ENCODE measurements at places on chromosomes 6 and 20. TPM values are rescaled to one million over a fixed set of nuclear protein-coding genes. Genes with fewer than 3 reads are reported as not detected.
A peak's percentile ranks its signal among the peaks of the same experiment; 100 is the strongest.

Gene HEY2
- total RNA-seq, result not detected

Gene CCM2L
- total RNA-seq, result 0.35 TPM

GRCh38 chr6:70325009-70325408 lies 22.1 kb upstream of the COL9A1 start:
- DNase-seq, result no peak

- no peak for DNase-seq
Observed at GRCh38 chr6:155542036-155542435, 86.4 kb upstream of the NOX3 start.

Gene RBPJL
- total RNA-seq, result not detected

GRCh38 chr20:37256286-37256685 lies 5.3 kb downstream of the GHRH start:
- no peak for DNase-seq

DNA sequence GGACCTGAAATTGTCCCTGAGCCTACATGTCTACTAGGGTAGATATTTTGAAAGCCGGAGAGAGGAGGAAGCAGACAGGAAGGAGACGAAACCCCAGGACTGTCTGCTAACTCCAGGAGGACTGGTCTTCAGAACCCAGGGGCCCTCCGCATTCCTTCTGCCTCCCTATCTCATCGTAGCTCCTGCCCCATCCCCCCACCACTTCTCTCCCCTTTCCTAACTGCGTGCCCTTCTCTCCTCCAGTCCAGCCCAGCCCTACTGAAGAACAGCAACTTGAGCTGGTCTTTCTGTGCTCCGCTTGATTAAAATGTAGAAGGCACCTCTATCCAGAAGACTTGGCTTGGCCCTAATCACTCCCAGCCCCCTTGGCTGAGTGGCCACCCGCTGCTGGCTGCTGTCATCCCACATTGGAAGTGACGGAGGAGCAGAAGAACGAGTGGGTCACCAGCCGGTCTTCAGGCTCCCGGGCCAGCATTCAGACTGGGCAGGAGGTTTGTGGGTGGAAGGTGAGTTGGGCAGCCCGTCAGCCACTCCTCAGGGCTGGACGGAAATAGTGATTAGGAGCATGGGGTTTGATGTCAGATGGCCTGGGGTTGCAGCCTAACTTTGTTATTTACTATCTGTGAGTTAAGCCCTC lies 28.8 kb upstream of the ANGPT4 start:
- no peak for DNase-seq

Gene CST4
- total RNA-seq, result 0.78 TPM

DNA sequence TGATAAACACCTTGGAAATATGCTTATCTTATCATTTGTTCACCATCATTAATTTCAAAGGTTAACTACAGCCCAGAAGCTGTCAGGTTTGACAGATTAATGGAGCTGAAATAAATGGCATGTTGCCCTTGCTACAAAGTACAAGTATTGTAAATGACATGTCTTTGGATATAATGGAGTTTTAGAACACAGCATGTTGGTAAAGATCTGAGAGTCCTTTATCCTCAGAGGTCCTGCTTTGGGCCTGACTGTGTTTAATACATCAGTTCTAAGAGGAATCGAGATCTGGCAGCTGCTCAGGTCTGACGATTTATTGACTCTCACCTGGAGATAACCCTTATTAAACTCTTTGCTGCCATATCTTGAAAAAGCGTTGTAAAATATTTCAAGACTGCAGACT lies 222.7 kb upstream of the OPRM1 start:
- DNase-seq, result no peak

Gene PRRT1
- total RNA-seq, result 12.6 TPM

Gene PROKR2
- total RNA-seq, result not detected

- DNase-seq, result no peak
Observed at GRCh38 chr6:96832780-96833179, 4.5 kb downstream of the GPR63 start.

DNA sequence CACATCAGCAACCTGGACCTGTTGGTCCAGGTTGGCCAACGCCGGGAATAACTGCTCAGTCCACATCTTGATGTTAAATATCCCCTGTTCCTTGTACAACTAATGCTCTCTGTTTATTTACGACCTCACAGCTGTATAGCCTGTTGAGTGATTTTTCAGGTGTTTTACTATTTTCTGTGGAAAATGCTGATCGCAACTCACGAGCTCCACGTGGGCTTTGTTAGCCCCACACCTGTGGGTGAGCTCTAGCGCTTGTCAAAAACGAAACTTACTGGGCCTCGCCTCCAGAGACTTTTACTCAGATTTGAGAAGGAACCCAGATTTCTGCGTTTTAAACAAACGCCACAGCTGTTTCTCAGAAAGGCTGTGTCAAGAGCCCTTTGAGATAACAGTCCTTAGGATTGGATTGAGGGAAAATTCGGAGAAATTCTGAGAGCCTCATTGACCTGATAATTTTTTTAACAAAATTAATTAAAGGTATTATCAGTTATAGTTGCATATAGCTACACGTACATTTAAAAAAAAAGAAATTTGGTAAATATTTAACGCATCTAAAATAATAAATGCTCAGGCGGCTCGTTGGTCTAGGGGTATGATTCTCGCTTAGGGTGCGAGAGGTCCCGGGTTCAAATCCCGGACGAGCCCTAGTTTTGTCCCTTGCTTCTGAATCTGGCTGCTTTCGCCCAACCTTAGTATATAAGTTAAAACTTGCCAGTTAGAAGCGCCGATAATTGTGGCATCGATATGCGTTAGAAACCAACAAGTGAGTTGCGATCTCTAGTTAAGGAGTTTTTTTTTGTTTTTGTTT lies 16.7 kb downstream of the HMGN4 start:
- DNase-seq, result peak; percentile 68

- DNase-seq, result no peak
Observed at GRCh38 chr6:155645325-155645724, 189.7 kb upstream of the NOX3 start.

DNA sequence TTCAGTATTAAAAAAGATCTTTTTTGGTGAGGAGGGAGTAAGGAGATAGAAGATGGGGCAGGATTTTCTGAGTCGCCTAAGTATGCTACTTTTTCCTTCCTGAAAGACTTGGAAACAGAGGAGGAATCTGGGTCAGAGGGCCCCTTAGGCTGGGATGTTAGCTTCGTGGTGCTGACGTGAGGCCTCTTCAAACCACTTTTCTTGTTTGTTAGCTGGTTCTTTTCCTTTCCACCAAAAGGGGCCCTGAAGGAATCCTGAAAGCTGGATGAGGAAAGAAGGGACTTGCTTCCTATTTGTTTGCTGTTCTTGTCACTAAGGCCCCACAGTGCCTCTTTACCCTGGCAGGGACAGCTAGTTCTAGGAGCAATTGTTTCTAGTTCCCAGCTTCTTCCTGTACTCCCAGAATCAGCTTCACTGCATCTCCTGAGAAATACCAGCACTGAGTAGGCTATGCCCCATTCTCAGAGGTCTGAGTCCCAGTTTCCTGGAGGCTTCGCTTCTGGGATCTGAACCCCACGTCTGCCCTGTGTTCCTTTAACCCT lies 2.2 kb upstream of the IL20RA start:
- DNase-seq, result no peak

GRCh38 chr20:50333131-50333670 lies 142.6 kb downstream of the CEBPB start:
- no peak for DNase-seq

DNA sequence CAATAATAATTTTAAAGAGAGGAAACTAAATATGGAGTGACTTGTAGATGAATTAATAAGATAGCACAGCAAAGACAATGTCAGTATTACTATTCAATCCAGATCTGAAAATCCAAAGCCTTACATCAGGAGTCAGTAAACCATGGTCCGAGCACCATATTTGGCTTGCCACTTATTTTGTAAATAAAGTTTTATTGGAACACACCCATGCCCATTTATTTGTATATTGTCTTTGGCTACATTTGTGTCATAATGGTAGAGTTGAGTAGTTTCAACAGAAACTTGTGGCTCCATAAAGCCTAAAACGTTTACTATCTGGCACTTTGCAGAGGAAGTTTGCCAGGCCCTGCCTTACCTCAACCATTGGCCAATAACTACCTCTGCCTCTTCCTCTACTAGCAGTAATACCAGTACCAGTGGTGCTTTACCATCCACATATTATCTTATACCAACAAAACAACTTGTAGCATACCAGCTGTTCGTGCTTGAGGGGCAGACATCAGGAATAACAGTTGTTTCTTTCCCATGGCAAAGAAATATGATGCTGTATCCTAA lies 51.8 kb upstream of the SYNJ2 start:
- DNase-seq, result no peak

GRCh38 chr20:347317-347639 lies 367 bp downstream of the NRSN2 start:
- no peak for DNase-seq

Gene SLC22A3
- not detected for total RNA-seq

Gene MRPL2
- total RNA-seq, result 86.2 TPM

DNA sequence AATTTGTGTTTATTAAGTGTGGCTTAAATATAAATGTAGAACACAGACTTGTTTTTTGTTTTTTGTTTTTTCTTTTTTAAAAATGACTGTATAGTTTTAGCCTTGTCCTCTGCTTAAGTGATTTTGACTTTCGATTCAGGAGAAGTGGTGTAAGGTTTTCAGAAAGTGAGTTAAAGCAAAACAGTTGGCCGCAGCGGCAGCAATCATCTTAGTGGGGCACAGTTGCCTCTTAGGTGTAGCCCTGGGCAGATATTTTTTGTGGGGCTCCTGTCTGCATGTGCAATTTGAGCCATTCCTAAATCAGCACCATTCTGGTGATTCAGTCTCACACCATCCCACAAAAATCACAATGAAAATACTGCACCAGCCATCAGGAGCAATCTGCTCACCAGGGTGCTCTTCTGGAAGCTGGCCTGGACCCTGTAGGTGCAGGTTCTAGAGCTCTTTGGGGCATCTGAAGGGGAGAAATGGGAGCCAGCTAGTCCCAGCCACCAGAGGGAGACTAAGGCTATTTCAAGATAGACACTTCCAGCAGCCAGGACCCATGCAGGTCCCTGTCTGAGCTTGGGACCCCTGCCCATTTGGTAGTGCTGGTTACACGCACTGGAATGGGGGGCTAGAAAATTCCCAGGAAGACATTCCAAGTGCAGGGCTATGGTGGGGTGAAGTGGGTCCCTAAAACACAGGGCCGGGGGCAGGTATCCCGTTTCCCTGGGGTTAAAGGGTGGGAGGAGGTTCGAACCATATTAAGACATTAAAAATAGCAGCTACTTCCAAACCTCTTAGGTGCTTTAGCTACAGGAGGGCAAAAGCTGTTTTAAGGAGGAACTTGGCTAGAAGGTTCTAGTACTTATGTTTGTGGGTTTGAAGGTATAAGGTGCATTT lies 156.6 kb downstream of the NFATC2 start:
- DNase-seq, result peak; percentile 16

- DNase-seq, result no peak
Observed at GRCh38 chr6:110363748-110364147, 5.6 kb upstream of the METTL24 start.

- no peak for DNase-seq
Observed at GRCh38 chr6:31293343-31293742, 21.5 kb upstream of the HLA-C start.

DNA sequence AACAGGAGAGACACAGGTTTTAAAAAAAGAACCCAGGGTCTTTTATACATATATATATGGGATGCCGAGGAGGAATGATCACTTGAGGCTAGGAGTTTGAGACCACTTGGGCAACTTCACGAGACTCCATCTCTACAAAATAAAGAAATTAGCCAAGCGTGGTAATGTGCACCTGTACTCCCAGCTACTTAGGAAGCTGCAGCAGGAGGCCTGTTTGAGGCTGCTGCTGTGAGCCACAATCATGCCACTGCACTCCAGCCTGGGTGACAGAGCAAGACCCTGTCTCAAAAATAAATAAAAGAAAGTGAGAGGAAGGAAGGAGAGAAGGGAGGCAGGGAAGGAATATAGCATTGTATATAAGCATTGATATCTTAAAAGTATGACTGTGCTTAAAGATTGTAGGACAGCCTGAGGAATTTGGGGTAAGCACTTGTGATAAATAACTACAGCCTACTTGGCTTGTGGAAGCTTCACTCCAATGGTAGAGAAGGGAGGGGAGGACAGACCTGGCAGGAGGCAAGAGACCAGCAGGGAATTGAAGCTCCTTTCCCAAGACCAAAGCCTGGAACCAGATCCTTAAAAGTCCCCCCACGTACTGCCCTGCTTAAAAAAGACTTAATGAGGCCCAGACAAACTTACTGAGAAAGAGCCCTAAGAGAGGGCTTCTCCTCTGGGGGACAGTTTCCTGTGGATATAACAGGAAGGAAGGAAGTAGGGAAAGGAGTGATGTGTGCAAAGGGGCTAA lies 2.5 kb upstream of the SNTA1 start:
- DNase-seq, result no peak

- DNase-seq, result no peak
Observed at GRCh38 chr6:142602972-142603371, 301.2 kb downstream of the ADGRG6 start.

GRCh38 chr6:12001706-12002435 lies 10.2 kb upstream of the HIVEP1 start:
- DNase-seq, result no peak

DNA sequence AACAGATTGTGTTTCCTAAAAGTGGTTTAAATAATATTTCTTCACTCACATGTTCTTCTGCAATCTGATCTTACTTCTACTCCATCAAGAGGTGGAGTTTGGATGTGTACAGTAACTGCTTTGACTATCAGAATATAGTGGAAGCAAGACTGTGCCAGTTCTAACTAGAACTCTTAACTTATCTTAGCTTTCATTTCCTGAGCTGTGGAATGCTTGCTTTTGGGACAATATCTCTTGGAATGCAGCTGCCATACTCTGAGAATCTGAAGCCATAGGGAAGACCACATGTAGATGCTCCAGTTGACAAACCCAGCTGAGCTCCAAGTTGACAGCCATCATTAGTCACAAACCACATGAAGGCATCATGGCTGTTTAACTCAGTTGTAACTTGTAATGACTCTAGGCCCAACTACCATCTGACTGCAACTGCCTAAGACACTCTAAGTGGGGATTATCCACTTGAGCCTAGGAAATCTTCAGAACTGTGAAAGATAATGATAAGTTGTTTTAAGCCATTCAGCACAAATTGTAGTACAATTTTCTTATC lies 40.8 kb upstream of the MAN1A1 start:
- no peak for DNase-seq

Gene C6orf141
- total RNA-seq, result 12.3 TPM

DNA sequence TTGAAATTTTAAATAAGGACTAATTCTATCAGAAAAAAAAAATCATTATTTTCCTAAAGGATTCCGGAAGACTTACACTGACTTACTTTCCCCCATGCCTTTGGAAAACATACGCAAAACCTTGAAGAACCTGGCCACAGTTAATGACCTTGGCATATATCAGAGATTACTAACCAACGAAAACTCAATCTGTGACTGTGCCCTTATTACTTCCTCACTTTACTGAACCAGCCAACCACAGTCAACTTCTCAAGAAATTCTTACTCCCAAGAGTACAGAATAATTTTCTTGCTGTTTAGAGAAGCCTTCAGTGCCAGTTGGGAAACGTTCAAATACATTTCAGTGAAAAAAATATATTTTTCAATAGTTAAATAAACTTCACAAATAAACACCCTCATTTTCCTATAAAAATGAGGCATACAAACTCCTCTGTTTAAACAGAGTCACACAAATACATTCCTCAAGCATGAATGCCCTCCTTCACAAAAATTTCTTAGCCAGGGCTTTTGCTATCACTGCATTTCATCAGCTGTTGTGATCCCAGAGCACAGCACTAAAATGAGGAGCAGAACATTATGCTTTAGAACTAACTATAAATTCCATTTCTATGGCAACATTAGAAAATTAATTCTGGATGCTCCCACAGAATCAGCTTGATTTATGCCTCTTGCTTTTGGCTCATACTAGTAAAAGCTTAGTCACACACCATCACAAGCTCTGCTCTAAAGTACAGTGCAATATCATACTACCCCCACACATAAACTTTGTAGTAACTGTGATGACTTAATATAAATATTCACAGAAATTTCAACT lies 117.6 kb downstream of the DST start:
- DNase-seq, result no peak

Gene RBM24
- 0.72 TPM for total RNA-seq

Gene DAAM2
- not detected for total RNA-seq

Measured in PC-9 (cell line).